Epithelial cell of proximal tubule (primary cell): ENCODE measurements at places on chromosomes 11 and 22.

DNA sequence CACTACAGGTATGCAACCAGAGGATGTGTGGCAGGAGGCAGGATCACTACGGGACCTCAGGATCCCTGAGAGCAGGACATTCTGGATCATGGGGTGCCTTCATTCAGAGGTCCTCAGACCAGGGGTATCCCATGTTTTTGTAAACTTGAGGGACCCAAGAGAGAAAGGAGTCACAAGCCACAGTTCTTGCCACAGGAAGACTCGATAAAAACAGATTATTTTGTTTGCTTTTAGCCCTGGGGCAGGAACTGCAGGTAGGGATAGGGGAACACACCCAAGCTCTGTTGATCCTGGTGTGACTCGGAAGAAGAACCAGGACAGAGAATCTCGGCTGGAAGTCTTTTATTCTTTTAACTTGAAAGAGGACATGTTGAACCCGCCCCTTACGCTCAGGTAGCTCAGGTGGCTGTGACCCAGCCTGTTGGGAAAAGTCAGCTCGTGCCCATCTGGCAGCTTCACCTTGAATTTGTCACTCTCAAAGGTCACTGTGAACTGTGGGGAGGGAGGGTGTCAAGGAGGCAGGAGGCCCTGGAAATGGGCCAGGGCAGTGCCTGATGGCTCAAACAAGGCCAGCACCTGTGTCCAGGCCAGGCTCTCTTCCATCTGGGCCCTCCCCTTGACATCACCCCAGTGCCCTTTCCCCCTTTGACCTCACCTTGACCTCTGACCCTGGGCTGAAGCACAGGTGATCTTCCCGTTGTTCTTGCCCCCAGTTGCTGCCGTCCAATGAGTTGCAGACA lies 9.8 kb downstream of the LGALS2 start:
- no peak for DNase-seq

- DNase-seq, result no peak
Measured at GRCh38 chr11:13036235-13036634, 27.1 kb downstream of the RASSF10 start.

- no peak for DNase-seq
Measured at GRCh38 chr11:27701355-27702105, 1.3 kb upstream of the BDNF start.

DNA sequence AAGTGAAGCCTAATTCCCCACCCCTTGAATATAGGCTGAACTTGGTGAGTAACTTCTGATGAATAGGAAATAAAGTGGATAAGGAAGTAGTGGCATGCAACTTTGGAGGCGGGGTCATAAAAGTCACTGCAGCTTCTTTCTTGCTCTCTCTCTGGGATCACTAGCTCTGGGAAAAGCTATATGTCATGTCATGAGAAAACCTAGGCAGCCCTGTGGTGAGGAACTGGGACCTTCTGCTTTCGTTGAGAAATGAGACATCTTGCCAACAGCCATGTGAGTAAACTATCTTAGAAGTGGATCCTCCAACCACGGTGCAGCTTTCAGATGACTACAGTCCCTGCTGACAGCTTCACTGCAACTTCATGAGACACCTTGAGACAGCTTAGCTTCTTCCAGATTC lies 15.7 kb downstream of the ZNF214 start:
- no peak for DNase-seq

DNA sequence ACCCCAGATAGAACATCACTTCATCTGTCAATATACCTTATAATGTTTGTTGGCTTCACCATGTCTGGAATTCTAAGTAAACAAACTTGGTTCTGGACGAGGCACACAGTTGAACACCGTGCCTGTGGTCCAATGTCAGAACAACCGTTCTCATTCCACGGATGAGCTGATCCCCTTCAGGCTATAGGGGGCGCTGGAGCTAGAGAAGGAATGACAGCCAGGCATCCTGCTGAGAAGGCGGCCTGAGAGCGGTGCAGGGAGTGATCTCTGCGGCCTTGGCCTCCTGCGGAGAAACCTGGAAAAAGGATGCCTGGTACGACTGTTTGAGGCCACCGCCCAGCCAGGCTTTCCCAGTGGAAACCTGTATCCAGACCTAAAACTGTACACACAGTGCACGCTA lies 48.7 kb downstream of the FDX1 start:
- no peak for DNase-seq

GRCh38 chr11:32255841-32256240 lies 165.0 kb downstream of the RCN1 start:
- no peak for DNase-seq

DNA sequence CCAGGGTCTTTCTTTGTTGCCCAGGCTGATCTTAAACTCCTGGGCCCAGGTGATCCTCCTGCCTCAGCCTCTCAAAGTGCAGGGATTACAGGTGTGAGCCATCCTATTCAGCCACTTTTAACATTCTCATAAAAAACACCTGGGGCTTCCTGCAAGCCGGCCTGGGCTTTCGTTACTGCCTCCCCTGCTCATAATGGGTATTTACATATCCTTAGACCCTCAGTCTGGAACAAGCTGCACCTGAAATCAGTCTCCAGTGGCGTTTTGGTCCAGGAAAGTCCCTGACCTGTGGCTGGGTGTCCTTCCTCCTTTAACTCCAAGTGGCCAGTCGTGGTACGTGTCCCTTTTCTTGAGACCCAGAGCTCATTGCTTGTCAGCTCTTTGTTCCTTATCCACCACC lies 320.7 kb downstream of the TMEM135 start:
- no peak for DNase-seq

GRCh38 chr11:122599434-122599833 lies 56.1 kb upstream of the UBASH3B start:
- no peak for DNase-seq

GRCh38 chr22:17974703-17975372 lies 49.5 kb downstream of the MICAL3 start:
- DNase-seq, result no peak

DNA sequence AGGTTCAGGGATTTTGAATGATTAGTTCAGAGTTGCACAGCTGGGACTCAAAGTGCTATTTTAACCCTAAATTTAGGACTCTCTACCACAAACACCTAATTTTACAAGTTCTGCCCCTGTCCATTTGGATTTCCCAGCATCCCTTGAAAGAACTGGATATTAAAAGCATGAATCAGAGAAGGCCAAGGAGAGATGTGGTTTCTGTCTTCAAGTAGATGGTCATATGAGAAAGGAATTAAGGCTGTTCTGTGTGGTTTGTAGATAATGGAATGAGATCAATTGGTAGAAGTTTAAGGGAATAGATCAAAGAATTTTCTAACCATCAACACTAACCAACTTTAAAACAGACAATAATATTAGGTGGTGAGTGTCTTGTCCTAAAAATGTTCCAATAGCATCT lies 106.4 kb upstream of the TENM4 start:
- no peak for DNase-seq

- DNase-seq, result no peak
Measured at GRCh38 chr11:78605296-78605695, 30.6 kb upstream of the NARS2 start.

DNA sequence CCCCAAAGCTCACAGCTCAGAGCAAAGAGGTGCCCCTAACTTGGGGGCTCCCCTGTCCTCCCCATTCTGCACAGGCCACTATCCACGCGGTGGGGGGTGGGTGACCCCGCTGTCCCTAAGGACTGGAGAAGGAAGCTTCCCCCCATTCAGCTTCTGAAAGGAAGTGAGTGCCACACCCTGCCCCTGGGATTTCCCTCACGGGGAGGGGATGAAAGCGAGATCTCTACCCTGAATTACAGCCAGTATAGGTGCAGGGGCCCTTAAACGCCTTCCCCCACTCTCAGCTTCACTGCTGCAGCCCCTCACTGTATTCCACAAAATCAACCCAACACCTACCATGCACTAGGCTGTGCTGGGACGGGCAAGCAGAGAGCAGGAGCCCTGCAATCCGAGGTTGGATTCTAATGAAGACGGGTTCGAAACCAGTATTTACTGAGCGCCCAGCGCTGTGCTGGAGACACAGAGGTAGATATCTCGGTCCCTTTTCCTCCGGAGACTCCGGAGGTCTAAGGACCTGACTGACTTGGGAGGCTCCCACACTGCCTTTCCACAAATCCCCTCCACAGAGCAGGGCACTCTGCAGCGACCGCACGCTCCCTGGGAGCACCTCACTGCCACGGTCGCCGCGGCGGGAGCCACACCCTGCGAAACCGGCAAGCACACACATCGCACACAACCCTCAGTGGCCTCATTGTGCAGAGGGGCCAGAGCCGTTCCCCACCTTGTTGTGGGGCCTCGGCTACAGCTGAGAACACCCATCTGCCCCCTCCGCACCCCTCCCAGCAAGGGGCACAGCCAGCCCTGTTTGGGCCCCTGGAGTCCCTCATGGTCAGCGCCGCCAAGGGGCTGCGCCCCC lies 1.8 kb downstream of the AHNAK start:
- DNase-seq, result no peak

DNA sequence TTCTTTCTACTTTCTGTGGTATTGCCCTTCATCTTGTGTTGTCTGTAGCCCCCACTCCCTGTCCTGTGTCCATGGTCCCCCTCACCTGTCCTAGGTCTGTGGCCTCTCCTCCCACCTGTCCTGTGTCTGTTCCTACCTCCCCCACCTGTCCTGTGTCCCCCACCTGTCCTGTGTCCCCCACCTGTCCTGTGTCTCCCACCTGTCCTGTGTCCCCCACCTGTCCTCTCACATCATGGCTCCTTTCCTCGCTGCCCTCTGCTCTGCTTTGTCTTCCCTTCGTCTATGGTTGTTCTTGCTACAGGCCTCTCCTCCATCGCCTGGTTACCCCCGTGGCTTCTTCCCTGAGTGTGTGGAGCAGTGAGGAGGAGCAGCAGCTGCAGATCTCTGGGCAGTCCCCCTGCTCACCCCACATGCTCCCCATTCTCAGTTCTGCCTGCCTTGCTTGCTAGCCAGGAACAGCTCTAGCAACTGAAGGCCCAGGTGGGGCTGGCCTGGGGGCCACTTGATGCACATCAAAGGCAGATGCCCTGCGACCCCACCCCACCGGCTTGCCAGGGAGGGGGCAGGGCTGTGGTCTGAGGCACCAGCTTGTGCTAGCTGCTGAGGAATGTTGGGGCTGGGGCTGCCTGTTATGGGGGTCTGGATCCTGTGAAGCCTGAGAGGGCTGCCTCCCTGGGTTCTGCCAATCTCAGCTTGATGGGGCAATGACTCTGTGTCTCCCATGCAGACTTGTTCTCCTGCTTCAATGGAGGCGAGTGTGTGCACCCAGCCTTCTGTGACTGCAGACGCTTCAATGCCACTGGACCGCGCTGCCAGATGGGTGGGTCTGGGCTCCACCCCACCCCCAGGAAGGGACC lies 5.6 kb downstream of the OTOG start:
- DNase-seq, result no peak

GRCh38 chr11:27253224-27253623 lies 109.8 kb downstream of the CCDC34 start:
- DNase-seq, result no peak

DNA sequence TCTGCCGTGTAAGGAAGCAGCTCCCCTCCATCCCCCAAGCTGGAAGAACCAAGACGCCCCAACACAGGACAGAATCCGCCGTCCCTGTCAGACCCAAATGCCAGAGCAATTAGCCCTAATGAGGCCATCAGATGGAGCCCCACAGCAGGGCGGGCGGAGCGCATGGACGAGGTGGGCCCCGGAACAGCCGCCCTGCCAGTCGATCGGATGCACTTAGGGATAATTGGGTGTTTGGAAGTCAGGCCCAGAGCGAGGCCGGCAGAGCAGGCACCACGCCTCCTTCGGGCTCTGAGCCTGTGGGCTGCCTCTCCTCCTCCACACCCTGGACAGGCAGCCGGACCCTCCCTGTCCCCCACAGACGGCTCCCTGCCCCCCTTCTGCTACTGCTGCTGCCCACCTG lies 5.5 kb upstream of the TH start:
- DNase-seq, result no peak
